ENCODE measurements at places on chromosomes 5 and 9.

- no peak for DNase-seq
Measured at GRCh38 chr5:89105836-89106235, 222.9 kb upstream of the MEF2C start.

GRCh38 chr9:20804489-20805250, 120.6 kb downstream of the FOCAD start:
- no peak for DNase-seq

DNA sequence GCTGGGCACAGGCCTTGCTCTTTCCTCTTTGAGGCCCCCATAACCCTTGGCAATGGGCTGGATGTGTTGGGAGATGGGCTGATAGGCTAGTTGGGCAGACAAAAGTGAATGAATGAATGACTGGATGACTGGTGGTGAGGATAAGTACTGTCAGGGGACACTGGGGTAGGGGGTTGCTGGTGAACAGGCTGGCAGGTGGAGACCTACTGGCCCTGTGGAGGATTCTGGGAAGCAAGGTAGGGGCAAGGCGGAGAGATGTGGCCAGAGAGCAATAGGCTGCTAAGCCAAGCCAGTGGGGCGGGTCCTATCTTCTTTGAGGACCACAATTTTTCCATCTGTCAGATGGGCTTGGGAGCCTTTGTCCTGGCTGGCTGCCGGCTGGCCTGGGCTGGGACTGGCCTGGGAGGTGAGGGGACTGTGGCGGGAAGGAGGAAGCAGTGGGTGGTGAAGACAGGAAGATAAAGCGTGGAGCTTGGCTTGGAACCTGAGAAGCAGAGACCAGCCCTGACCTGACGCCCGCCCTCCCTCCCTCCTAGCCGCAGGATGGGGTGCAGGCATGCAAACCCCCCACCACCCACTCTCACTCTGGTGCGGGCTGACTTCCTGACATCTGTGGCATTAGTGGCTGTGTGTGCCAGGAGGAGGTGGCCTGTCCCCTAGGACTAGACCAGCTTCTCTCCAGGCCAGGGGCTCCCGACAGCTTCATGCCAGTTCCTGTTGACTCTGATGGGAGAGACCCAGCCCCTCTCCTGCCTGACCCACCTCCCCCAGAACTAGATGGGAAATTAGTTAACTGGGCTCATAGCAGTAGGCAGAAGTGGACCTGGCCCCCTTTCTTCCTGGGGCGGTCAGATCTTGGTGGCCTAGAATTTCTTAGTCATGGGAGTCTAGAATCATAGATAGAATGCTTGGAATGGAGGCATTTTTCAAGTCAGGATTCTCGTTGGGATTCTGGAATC, 9.5 kb downstream of the CXXC5 start:
- no peak for DNase-seq

DNA sequence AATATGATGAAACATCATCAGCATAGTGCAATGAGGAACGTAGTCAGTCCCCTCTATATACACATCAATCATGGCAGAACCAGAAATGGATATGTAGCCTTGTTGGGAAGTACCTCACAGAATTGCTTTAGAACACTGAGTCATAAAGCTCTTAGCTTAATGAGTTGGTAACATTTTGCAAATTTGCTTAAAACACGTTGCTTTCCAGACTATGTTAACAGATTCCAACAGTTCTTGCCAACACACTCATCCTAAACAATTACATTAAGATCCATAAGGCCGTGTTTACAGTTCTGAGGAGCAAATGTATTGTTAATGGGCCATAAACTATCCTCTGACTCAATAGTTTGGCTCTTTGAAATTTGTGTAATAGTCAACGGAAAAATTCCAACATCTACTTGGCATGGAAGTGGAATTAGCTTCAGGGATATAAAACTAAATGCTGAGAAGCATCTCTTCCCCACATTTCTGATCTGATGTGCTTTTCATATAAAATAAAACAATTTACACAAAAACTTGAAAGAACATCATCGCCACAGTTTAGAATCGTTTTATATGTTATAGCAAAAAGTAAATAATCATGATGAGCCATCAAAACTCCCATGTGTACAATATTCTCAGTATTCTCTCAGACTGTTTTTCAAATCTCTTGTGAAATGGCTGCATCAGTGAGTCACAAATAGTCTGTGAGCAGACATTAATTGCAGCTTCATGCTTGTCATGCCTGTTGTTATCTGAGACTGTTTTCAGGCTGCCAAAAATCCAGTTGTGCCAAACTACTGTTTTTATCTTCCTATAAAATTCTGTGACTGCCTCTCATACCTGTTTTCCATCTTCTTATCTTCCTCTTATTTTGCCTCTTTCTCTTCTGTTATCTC, 291.9 kb downstream of the COX7C start:
- DNase-seq, result no peak

DNA sequence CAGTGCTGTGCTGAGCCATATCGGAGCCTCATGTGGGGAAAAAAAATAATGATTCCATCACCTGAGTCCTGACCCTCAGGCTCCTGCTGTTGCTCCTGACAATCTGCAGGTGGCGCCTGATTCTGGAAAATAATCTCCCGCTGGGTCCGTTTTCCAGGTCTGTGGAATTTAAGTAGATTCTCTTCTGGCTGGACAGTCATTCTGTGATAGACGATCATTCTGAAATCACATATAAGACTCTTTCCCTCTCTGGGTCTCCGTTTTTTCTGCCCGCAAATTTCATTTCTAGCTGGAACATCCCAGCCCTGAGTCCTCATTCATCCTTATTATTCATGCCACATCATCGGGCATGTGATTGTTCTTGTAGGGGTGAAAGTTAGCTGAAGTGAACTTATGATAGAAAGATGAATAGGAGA, 22.1 kb upstream of the STXBP1 start:
- DNase-seq, result no peak

Measured in stimulated activated CD4-positive, alpha-beta T cell treated with anti-CD3 and anti-CD28 coated beads, Interleukin-15, amount 100 ng/mL, for 1 hour (primary cell).